Endothelial cell of umbilical vein (primary cell): ENCODE measurements at places on chromosomes 5 and 9. TPM values are rescaled to one million over a fixed set of nuclear protein-coding genes. Genes with fewer than 3 reads are reported as not detected.

The CEL gene
- total RNA-seq, result 1.1 and 1.9 TPM in 2 replicates

GRCh38 chr5:176166427-176166826, 71.8 kb upstream of the SIMC1 start:
- no peak for DNase-seq

DNA sequence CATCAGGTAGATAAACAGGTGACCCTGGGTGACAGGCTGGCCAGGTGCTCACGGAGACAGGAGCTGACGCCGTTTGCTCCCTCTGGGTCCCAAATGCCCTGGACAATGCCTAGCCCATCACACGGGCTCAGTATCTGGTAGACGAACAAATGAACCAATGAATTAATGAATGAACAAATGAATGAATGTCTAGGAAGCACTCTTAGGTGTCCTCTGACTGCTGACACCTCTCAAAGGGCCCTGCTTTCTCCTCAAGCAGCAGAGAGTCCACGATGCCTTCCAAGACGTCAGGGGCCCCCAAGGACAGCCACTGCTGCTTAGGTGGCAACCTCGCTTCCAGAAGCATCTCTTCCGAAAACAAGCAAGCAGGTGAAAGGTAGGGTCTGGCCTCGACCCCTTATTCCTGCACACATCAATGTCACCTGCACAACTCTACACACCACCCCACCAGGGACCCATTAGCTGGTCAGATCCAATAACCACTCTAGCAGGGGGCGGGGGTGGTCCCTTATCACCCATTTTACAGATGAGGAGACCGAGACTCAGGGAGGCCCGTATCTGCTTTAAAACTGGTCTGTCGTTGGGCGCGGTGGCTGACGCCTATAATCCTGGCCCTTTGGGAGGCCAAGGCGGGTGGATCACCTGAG, 45.2 kb downstream of the VAV2 start:
- no peak for DNase-seq

- DNase-seq, result peak; percentile 43
Measured at GRCh38 chr5:142433526-142434321, 108.9 kb upstream of the SPRY4 start.

DNA sequence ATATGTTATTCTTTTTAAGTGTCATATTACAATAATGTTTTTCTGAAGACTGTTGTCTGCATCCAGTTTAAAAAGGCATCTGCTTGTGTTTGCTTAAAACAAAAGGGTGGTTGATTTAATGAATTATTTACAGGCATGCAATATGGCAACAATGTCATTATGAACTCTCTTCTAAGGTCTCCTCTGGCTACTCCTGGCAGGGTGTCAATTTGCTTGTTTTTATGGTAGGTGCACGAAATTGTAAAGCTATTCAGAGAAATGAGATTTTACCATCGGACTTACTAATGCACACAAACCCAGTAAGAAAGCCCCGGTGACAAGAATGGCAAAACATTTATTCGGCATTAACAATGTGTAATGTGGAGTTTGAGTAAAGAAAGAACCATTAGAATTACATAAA, 539.8 kb upstream of the ZNF608 start:
- DNase-seq, result no peak

- no peak for DNase-seq
Measured at GRCh38 chr9:2299843-2300205, 284.7 kb downstream of the SMARCA2 start.

DNA sequence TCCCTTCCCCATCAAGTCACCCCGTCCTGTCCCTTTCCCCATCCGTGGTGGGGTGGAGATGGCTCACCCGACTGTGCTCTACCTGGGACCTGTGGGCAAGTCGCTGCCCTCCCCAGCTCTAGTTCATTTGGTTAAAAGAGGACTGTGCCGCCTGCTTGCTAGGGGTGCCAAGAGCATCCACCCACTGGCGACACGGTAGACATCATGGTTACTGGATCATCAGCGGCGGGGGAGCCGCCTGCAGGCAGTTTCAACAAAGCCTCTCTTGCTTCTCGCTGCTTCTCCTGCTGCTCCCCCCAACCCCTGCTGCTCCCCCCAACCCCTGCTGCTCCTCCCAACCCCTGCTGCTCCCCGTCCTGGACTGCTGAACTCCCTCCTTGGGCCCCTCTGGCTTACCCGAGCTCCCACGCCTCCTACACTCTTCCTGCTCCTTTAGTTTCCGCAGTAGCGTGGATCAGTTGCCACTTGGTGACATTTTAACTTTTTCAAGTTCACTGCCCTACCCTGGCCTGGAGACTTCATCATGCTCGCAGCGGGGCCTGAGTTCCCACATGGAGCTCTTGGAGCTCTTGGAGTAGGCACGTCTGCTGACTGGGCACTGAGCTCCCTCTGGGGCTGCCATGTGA, 22.0 kb upstream of the SCGB3A1 start:
- DNase-seq, result no peak

- DNase-seq, result no peak
Measured at GRCh38 chr5:128572051-128572929, 34.2 kb upstream of the FBN2 start.

DNA sequence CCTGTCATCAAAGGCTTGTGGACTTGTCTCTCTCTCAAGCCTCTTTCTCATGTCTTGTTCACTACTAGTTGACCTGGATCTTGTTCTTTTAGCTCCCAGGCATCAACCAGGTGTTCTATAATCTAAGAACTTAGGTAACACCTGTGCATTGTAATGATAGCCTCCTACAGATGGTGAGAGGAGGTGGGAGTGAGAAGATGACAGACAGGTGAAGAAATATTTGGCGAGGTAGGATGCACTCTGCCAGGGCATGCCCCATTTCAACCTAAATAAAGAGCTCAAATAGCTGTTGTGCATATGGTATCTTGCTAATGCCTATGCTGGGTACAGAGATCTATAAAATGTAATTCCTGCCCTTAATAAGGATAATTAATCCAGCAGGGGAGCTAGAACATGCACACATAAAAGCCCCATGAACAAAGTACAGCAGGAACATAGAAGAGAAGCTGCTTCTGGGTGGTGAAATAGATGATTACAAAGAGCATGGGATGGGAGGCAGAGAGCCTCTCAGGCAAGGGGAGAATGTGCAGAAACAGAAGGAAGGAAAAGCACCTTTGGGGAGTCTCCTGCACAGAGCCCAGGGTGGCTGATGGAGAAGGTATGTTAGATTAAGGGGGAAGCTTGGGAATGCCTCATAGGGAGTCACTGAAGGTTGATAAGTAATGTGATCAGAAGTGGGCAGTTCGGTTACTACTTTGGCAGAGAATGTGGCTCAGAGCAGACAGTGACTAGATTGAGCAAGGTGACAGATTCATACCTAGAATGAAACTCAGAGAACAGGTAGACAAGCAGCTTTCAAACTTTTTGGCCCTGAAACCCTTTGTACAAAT, 28.0 kb upstream of the PLIN2 start:
- DNase-seq, result no peak
